ENCODE measurements at places on chromosomes 6 and 20.

- no peak for DNase-seq
Measured at GRCh38 chr6:107660839-107661238, 163.3 kb downstream of the SCML4 start.

GRCh38 chr6:170456886-170457698 is 96.0 kb downstream of the PSMB1 start:
- DNase-seq: no peak

- no peak for DNase-seq
Measured at GRCh38 chr20:14434384-14435136, 97.1 kb upstream of the FLRT3 start.

GRCh38 chr6:88321306-88321705 is 155.2 kb upstream of the CNR1 start:
- DNase-seq: no peak

DNA sequence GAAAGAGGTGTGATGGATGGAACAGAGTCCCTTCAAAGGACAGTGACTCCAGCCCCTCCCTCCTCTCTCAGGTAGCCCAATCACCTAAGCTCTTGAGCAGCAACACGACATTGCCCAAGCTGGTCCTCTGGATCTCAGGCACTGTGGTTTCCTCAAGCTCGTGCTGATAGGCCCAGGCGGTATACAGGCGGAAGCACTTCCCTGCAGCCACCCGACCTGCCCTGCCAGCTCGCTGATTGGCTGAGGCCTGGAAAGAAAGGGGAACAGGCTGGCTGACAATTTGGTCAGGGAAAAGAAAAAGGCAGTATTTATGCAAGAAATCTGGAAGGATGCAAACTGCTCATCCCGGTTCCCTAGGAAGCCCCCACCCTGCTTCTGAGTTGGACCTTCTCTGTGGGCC is 9.6 kb downstream of the C6orf136 start:
- no peak for DNase-seq

DNA sequence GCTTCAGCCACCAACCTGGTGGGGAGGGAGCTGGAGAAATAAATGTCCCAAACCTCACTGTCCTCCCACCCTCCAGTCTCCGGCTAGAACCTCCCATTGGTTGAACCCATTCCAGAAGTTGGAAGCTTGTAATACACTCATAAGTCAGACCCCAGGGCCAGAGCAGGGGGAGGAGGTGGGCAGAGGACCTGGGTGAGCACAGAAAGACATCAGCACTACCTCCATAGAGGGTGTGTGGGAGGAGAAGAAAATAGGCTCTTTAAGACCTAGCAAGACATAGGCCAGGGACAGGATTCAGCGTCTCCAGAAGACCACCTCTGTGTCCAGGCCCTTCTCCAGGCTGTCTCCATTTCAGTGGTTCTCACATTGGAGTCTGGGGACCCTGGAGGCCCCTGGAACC is 73.3 kb upstream of the TOP1 start:
- DNase-seq: no peak

DNA sequence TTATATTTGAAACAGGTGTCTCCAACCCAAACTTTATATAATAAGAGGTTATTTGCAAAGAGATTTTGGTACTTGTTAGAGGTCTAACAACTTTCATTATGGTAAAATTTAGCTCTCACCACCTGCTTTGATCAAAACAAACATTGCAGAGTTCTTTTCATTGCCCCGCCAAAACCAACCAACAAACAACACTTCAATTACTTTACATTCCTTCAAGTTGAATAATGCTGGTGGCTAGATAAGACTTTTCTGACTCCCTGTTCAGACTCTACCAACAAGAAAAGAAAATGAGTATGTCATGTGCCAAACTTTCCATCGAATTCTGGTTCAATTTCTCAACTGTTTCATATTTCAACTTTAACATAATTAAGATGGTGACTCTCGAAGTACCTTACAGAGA is 311.1 kb downstream of the ADGRG6 start:
- no peak for DNase-seq

GRCh38 chr6:5771211-5771610 is 235.5 kb downstream of the NRN1 start:
- DNase-seq: no peak

DNA sequence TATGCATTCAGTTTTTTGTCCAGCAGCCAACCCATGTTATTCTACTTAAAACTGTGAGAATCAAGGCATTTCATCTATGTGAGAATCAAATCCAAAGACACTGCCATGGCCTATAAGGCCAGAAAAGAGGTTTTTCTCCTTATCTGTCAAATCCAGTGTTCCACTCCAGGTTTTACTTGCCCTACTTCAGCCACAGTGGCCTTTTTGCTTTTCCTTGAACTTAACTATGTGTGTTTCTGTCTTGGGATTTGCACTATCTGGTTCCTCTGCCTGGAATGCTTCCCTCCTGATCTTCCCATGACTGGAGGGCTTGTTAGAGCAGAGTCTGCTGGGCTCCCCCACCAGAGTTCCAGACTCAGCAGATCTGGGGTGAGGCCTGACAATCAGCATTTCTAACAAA is 113.1 kb upstream of the DOK5 start:
- no peak for DNase-seq

- no peak for DNase-seq
Measured at GRCh38 chr6:157879873-157880254, 56.8 kb downstream of the SNX9 start.

- no peak for DNase-seq
Measured at GRCh38 chr6:157559201-157559756, 178.3 kb downstream of the ZDHHC14 start.

GRCh38 chr20:8139899-8140298 is 7.8 kb downstream of the PLCB1 start:
- DNase-seq: no peak

DNA sequence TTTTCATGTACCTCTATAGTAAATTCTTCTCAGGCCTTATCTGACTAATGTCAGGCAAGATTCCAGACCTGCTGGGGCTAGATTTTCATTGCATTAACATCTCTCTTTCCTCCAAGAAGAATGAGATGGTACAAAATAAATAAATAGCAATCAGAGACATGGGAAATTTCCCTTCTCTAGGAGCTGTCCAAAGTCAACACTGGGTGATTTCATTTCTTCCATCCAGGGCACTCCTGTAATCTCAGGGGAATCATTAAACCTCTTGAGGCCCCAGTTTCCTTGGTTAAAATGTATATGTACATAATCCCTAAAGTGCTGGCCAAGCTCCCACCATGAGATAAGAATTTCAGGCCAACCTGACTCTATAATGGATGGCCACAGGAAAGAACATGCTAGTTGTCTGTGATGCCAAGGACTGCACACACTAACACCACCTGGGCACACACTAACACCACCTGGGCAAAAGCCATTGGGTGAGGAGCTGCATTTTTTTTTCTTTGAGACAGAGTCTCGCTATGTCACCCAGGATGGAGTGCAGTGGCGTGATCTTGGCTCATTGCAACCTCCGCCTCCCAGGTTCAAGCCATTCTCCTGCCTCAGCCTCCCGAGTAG is 912 bp downstream of the IL17F start:
- no peak for DNase-seq

DNA sequence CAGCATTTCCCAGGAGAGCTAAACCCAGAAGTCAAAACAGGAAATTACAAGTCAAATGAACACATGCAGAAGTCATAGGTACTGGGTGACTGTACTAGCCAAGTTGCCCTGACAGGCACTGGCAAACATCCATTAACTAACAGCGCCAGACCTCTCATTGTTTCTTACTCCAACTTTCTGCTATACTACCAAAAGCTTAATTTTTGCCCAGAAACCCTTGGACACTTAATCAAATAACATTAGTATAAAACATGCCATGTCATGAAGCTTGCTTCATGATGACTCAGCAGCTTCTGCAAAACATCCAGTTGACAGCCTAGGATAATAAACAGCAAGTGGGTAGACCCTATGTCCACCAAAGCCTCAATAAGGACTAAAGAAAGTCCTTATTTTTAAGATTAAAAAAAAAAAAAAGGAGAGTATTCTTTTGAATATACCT is 3.5 kb downstream of the NUP153 start:
- DNase-seq: no peak

DNA sequence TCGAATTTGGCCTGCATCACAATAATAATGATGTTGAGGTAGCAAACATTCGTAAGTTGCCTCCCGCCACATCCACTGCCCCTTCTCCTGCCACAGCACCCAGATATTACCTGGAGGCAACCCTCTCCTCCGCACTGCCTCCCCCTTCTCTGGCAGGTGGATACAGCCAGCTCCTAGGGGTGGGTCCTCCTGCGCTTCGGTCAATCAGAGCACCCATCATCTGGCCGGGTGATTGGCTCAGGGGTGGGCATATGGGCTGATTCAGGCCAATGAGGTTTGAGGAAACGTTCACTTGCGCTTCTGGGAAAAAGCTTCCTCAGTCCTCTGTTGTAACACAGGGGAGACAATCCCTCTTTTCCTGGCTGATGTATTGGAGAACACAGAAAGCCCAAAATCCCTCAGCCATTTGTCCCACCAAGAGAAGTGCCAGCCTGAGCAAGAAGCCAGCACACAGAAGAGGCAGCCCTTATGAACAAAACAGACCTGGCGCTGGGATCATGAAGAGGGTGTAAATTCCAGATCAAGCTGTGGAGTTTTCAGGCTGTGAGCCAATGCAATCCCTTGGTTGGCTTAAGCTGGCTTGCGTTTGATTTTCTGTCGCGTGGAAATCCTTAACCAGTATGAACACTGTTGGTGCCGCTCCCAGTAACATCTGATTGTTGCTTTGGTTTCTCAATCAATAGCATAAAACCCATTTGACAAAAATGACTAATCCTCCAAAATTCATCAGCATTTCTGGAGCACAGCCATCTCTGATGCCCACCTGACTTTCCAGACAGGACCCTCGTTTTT is 82.2 kb downstream of the PRDM1 start:
- no peak for DNase-seq

DNA sequence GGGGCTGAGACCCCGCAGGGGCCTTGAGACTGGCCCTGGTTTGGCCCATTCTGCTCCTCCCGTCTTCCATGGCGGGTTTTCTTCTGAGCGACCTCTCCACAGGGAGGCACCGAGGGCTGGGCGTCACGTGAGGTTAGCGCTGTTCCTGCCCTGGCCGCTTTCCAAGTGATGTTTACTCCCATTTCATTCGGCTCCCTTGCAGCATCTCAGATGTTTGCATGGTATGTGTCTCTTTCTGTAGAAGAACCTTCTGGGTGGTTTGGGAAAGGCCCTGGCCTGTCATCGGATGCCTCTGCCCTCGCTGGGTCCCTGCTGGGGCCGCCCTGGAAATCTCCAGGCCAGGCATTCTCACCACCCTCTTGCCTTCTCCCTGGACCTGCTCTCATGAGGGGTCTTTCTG is 17.3 kb downstream of the RAMACL start:
- no peak for DNase-seq

- DNase-seq: no peak
Measured at GRCh38 chr6:6516666-6517458, 71.7 kb upstream of the LY86 start.

GRCh38 chr6:43091020-43091419 is 14.9 kb downstream of the PTK7 start:
- no peak for DNase-seq

GRCh38 chr20:38790200-38791053 is 15.1 kb upstream of the PPP1R16B start:
- no peak for DNase-seq

DNA sequence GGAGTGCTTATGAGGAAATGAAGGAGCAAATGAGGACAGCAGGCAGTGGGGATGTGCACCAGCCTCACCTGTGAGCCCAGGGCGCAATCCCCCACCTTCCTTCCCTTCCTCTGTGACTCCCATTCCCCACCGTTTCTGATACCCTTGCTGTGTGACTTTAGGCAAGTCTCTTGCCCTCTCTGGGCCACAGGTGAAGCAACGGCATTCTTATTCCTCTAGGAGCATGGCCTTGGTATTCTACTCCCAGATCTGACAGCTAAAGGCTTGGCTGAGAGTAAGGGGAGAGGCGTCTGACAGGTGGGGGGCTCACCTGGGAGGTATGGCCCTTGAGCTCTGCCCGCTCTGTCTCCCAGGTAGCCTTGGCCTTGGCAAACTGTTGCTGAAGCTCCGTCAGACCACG is 30.9 kb upstream of the DSN1 start:
- DNase-seq: no peak

GRCh38 chr20:49785149-49785851 is 27.3 kb upstream of the SLC9A8 start:
- no peak for DNase-seq
